ENCODE measurements at places on chromosomes 4 and X.

GRCh38 chrX:437661-438390 lies 51.1 kb upstream of the PPP2R3B start:
- DNase-seq: no peak

- no peak for DNase-seq
Observed at GRCh38 chr4:63155561-63155960, 1253.7 kb downstream of the TECRL start.

DNA sequence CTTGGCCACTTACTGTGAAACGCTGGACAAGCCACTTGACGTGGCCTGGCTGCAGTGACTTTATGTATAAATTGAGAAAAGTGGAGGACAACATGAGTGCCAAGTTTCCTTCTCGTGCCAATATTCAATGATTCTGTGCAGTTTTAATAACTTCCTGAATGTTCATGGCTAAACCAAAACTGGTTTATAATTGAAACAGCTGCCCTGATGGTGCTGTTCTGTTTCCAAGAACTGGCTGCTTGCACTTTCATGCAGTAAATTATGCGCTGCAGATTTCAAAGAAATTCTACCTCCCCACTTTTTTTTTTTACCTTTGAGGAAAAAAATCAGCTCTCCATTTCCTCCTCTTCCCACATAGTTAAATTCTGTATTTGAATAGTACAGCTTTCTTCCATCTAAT lies 205.2 kb upstream of the CASK start:
- DNase-seq: no peak

- DNase-seq: no peak
Observed at GRCh38 chr4:39770005-39770404, 72.1 kb downstream of the UBE2K start.

GRCh38 chr4:133943081-133943480 lies 258.5 kb downstream of the PABPC4L start:
- DNase-seq: no peak

GRCh38 chr4:11765849-11766453 lies 337.3 kb upstream of the HS3ST1 start:
- DNase-seq: no peak

DNA sequence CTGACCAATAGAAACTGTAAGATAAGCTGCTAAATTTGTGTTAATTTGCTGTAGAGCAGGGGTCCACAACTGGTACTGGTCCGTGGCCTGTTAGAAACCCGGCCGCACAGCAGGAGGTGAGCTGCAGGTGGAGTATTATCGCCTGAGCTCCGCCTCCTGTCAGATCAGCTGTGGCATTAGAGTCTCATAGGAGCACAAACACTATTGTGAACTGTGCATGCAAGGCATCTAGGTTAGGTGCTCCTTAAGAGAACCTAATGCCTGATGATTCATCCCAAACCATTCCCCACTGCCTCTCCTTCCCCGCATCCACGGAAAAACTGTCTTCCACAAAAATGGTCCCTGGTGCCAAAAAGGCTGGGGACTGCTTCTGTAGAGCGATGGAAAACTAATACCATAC lies 19.7 kb downstream of the FBXW7 start:
- DNase-seq: no peak

DNA sequence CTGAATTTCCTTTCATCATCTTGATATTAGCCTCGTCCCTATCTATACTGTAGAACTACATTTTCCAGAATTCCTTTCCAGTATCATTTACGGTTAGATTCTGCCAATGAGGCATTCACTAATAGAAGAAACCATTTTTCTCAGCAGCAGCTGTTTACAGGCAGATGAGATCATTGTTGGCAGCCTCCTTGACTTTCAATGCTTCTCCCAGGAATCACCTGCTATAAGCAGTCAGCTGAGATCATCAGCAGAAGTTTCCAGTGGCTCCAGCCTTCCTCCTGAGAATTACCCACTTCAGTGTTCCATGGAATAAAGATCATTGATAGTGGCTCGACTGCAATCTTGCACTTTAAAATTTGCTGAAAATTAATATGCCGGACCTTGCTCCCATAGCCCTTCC lies 157.3 kb upstream of the TET2 start:
- no peak for DNase-seq

GRCh38 chr4:183848805-183849204 lies 56.3 kb upstream of the STOX2 start:
- no peak for DNase-seq

GRCh38 chr4:22787753-22788375 lies 95.1 kb downstream of the GBA3 start:
- DNase-seq: no peak

GRCh38 chr4:156158747-156159146 lies 205.1 kb upstream of the CTSO start:
- DNase-seq: no peak

GRCh38 chrX:44162964-44163475 lies 180.5 kb downstream of the EFHC2 start:
- DNase-seq: no peak

- no peak for DNase-seq
Observed at GRCh38 chr4:182022909-182023308, 220.3 kb upstream of the TENM3 start.

- DNase-seq: no peak
Observed at GRCh38 chr4:142883040-142883832, 37.1 kb upstream of the INPP4B start.

DNA sequence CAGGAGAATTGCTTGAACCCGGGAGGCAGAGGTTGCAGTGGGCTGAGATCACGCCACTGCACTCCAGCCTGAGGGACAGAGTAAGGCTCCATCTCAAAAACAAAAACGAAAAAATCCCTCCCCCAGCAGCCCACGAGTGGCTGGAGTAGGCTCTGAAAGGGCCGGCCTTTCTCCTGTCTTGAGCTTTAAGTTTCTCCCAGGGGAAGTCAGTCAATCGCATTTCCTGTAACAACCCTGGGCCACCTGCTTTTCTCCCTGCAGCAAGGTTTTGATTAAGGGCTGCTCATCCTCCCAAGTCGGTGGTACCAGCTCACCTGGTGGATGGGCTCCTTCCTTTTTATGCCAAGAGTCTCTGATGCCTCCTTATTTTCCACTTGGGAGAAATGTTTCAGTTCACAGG lies 2.0 kb upstream of the NYX start:
- DNase-seq: peak; percentile 29

DNA sequence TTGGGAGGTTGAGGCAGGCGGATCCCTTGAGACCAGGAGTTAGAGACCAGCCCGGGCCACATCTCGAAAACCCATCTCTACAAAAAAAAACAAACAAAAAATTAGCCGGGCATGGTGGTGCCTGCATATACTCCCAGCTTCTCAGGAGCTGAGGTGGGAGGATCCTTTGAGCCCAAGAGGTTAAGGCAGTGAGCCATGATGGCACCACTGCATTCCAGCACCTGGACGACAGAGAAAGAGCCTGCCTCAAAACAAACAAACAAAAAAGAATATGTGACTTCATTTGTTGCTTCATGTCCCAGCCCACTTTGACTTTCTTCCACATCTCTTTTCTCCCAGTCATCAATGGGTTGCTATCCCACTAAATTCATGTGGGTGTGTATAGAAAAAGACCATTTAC lies 79.7 kb downstream of the BCOR start:
- DNase-seq: no peak

- DNase-seq: no peak
Observed at GRCh38 chr4:80235451-80235850, 31.0 kb upstream of the FGF5 start.

DNA sequence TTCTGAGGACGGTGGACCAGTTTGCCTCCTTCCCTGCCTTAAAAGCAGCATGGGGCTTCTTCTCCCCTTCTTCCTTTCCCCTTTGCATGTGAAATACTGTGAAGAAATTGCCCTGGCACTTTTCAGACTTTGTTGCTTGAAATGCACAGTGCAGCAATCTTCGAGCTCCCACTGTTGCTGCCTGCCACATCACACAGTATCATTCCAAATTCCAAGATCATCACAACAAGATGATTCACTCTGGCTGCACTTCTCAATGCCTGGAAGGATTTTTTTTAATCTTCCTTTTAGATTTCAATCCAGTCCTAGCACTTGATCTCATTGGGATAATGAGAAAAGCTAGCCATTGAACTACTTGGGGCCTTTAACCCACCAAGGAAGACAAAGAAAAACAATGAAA lies 255.3 kb downstream of the RAPGEF2 start:
- no peak for DNase-seq

GRCh38 chr4:6042293-6043063 lies 24.2 kb upstream of the C4orf50 start:
- DNase-seq: no peak

DNA sequence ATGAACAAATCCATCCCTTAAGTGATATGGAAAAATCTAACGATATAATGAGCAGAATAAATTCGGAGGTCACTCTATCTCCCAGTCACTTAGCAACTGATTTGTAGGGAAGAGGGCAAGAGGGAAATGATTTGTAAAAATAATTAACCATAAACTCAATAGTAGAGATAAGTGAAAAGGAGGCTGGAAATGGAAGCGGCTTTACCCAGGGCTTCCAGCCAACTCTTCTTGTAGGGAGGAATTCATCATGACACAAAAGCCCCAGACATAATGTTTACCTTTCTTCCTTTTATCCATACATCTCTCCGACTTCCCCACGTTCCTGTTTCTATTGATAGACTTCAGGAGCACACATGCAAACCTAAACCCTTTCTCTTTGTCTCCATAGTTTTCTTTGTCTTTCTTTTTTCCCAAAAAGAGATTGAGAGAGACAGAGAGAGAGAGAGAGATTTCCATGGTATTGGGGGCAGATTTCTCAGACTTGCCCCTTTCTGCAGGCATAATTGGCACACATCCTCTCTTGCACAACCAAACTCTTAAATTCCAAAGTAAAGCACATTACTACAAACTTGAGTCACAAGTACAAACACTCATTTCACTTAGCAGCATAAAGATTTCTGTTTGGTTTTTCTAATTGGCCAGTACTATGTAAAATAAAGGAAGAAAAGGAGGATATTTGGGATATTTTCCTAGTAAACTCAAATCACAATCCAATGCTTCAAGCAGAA lies 140.9 kb downstream of the MAPK10 start:
- DNase-seq: no peak

- DNase-seq: no peak
Observed at GRCh38 chr4:48931459-48931858, 24.9 kb upstream of the OCIAD2 start.

- DNase-seq: no peak
Observed at GRCh38 chr4:79206660-79207059, 119.2 kb downstream of the NAA11 start.

DNA sequence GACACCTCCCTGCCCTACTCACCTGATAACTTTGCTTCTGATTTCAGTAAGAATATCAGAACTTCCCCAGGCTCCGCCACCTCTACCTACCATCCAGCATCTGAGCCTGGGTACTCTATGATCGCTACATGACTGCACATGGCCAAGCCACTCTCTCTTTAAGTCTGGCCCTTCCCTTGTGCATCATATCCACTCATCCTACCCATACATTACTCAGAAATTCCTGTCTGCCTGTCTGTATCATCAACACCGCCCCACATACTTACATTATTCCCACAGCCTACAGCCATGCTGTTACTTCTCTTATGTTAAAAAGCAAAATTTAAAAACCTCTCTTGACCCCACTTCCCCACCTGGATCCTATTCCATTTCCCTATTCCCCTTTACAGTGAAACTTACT lies 84.7 kb downstream of the SCD5 start:
- DNase-seq: no peak

GRCh38 chrX:140508958-140509357 lies 4.1 kb upstream of the SOX3 start:
- no peak for DNase-seq

DNA sequence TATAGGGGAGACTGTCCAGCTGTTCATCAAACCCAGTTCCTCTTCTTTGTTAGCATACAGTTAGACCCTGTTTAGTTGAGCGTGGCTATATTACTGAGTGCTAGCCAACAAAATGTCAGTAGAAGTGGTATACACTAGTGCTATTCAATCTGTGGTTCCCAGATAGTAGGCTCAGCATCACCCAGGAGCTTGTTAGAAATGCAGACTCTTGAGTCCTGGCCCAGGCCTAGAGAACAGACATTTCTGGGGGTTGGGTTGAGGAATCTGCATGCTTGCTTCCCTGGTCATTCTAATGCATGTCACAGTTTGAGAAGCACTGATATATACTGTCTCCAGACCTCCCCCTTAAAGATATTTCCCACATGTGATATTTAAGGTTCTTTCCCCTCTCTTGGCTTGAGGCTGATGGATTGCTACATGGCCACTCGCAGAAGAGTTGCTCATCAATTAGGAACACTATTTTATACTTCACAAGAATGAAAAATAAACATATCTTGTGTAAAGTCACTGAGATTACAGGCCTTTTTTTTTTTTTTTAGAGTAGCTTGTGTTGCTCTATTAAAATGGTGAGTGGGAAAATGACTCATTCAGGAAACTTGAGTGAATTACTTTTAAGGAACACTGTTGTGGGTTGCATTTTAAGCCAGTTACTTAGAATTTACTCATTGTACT lies 289.0 kb downstream of the STIM2 start:
- DNase-seq: no peak

- DNase-seq: no peak
Observed at GRCh38 chr4:184250795-184251669, 33.4 kb upstream of the ENPP6 start.

GRCh38 chr4:86497980-86498862 lies 95.9 kb upstream of the PTPN13 start:
- peak; percentile 7 for DNase-seq

DNA sequence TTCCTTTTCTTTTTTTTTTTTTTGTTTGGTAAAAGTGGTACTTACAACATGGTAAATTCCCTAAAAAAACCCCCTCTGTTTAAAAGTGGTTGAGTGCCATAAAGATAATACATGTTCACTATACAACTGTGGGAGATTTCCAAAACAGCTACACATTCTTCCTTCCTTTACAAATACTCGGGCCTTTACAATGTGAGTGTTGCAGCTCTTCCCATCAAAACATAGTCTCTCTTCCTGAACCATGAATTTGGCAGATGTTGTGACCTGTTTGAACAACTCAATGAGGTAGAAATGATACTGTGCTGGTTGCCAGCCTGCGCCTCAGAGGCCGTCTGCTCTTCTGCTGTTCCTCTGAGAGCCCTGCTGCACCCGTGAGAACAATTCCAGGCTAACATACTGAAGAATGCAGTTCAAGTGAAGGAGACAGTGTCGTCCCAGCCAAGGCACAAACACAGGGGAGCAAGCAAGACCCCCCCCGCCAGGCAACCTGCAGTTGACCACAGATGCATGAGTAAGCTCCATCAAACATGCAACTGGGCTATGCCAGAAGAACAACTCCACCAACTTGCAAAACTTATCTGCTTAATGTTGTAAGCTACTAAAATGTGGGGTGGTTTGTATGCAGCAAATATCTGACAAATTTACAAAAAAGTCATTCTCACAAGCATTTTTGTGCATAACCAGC lies 645.0 kb downstream of the PCDH7 start:
- no peak for DNase-seq

DNA sequence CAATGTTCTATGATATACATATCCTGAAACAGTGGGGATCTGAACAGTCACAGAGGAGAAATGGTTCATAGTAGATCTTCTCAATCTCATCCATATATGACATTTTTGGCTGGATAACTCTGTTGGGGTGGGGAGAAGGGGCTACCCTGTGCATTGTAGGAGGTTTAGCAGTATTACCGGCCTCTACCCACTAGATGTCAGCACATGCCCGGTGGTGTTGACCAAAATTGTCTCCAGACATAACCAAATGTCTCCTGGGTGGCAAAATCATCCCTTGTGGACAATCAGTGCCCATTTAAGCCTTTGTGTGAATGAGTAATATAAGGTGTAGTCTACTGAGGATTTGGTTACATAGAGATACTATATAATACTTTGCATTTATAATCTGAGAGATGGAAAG lies 89.9 kb downstream of the PLS3 start:
- DNase-seq: no peak

- no peak for DNase-seq
Observed at GRCh38 chr4:107951551-107951950, 20.2 kb downstream of the CYP2U1 start.

- peak; percentile 46 for DNase-seq
Observed at GRCh38 chrX:129957241-129958082, 25.0 kb upstream of the BCORL1 start.

Measured in GM18507 (cell line).